H1 (cell line): ENCODE measurements at places on chromosomes 1 and 21. TPM values are rescaled to one million over a fixed set of nuclear protein-coding genes. Genes with fewer than 3 reads are reported as not detected.

- no peak for DNase-seq
These were observed 24.1 kb downstream of the THRAP3 start for GRCh38 chr1:36248250-36248894.

DNA sequence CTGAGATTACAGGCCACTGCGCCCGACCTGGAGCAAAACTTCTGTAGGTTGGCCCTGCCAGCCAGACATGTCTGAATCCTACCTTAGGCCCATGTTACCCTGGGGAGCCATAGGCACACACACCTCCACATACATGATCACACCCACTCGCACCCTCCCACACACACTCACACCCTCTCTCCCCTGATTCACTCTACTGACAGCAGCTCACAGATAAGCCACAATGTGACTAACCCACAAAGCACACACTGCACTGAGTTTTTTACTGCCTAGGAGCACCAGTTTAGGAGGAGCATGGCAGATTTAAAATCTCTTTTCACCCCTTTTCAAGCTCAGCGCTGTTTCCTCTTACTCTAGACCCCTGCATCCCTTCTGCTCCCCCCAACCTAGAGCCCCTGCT lies 41.7 kb downstream of the SLC30A1 start:
- DNase-seq, result no peak

The RXFP4 gene
- 0.09 TPM in 1 of 2 replicates, not detected in the other for polyA plus RNA-seq

The CRABP2 gene
- polyA plus RNA-seq, result 69.2 and 130 TPM in 2 replicates

GRCh38 chr1:21906173-21907078 lies 30.7 kb downstream of the HSPG2 start:
- DNase-seq, result no peak

The TMPRSS3 gene
- 0.38 and 0.75 TPM in 2 replicates for polyA plus RNA-seq

DNA sequence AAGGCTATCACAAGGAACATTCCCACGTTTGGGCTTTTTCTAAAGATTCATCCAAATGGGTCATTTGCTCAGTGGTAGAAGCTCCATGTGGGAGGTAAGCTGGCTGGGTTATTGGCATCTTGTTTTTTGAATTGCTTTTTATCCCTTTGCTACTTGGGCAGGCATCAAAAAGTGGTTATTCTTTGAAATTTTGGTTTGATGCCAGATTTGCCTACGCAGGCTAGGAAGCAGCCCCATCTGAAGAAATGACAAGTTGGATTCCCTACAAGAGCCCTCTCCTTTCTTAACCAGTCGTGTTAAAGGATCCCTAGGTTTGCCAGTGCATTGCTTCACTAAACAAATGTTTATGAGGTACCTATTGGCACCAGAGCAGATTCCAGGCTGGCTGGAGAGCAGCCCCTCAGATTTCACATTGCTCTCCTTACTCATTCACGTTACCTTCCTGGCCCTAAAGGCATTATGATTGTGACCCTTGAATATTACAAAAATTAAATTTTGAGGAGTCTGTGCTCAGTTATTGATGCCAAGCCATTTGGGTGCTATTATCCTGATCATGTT lies 38.8 kb downstream of the ARID1A start:
- no peak for DNase-seq

DNA sequence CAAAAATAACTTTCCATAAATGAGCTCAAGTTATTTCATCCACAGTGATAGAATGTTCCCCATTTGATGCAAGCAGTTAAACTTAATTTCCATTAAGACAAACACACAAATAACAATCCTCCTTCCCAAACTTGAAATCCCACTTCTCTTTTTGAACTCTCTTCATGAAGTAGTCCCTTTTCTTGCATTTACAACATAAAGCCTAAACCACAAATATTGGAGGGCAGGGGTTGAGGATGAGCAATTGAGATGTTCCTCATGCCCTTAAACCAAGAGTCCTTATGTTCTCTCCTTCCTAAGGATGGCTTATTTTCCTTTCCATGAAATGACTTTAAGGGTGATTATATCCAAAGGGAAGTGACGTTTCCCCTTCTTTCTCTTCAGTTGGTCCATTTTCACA lies 228.8 kb downstream of the DISC1 start:
- no peak for DNase-seq

GRCh38 chr1:30512914-30513265 lies 210.5 kb downstream of the MATN1 start:
- no peak for DNase-seq

GRCh38 chr1:184843732-184844495 lies 89.3 kb upstream of the EDEM3 start:
- no peak for DNase-seq

- DNase-seq, result no peak
These were observed 27.7 kb upstream of the HAO2 start for GRCh38 chr1:119340861-119341261.

The ZNF670 gene
- polyA plus RNA-seq, result 1.5 and 2.8 TPM in 2 replicates

DNA sequence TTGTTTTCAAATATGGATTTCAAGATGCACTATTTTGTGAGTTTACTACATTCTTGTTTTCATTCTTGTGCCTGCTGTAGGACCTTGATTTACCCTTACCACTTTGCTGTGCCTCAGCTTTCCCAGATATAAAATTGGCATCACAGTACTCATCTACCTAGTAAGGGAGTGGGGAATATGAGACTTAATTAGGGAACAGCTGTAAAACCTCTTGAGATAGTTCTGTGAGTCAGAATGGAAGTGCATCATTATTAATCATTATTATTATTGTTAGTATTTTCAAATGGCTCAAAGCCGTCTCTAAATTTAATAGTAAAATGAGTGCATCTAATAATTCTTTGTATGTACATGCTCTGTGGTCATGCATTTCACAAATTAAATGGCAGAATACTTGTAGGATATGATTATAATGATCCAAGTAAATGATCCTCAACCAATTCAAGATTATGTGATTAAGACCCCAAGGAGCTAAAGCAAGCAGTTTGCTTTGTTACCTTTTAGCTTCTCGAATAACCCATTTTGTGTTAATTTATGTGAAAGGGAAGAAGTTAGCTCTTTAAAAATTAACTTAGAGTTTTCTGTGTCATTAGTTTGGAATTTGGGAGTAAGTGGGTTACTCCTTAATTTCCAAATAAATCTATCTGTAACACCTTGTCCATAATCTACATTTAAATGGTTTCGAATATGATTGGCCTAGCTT lies 155.4 kb downstream of the NFIA start:
- no peak for DNase-seq

GRCh38 chr1:113976609-113977278 lies 2.5 kb upstream of the OLFML3 start:
- no peak for DNase-seq

The BEND5 gene
- polyA plus RNA-seq, result 3.4 and 3.8 TPM in 2 replicates

DNA sequence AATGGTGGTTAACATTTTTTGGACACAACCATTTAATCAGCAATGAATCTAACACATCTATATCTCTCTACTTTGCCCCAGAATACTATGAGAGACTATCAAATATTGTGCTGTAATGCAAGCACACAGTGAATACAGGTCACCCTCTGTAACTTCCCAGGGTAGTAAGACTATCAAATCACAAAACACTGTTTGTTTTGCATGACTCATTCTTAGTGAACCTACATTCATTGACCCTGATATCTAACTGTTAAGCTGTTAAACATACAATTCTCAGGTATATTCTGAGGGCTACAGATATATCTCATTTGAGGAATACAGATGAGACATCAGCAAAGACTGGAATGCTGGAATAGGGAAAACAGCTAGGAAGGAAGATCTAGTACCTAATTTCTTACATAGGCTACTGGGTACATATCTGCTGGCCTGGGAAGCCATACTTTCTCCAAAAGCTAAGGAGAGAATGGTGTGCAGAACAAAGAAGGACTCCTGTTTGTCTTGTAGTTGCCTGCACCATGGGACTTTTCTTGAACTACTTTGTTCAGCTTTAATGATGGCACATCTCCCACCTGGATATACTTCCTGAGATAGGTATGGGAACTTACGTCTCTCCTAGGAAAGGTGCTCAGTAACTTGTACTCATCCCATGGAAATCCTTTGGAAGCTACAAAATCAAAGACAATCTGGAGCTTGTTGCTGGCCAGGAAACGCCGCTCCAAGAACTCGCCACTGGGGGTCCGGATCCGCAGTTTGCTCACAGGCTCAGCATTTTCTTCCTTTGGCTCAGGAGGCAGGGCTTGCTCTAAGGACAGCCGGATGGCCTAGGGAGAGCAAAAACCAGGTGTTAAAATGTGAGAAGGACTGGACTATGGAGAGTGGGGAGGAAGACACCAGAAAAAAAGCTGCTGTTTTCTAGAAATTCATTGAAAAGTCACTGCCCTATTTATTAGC lies 51.9 kb upstream of the DMRTA2 start:
- peak; percentile 61 for DNase-seq

- no peak for DNase-seq
These were observed 89.5 kb upstream of the KCTD3 start for GRCh38 chr1:215477632-215478031.

GRCh38 chr1:68149110-68149798 lies 83.1 kb downstream of the WLS start:
- no peak for DNase-seq

DNA sequence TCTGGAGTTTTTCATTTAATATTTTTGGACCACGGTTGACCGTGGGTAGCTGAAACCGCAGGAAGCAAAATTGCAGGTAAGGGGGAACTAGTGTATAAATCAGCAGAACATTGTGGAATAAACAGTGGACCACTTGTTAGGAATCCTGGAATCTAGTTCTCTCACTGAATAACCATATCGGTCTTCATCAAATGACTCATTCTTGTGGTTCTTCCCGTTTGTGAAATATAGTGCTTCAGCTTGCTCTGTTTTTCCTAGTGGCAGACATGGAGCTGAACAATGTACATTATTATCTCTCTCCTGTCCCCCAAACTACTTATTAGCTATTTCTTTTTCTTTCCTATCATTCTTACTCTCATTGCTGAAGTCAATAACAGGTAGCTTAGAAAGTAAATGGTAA lies 61.9 kb downstream of the HSPA13 start:
- no peak for DNase-seq

The RAB13 gene
- 65.7 and 70.5 TPM in 2 replicates for polyA plus RNA-seq

The HES3 gene
- polyA plus RNA-seq, result 38.8 and 105 TPM in 2 replicates

The TRIM67 gene
- under 0.01 TPM in 1 of 2 replicates, not detected in the other for polyA plus RNA-seq

- no peak for DNase-seq
These were observed 31.3 kb downstream of the NSL1 start for GRCh38 chr1:212760126-212760823.

GRCh38 chr1:221719987-221720386 lies 21.9 kb downstream of the DUSP10 start:
- no peak for DNase-seq

GRCh38 chr1:30903343-30904034 lies 5.1 kb downstream of the SDC3 start:
- no peak for DNase-seq

DNA sequence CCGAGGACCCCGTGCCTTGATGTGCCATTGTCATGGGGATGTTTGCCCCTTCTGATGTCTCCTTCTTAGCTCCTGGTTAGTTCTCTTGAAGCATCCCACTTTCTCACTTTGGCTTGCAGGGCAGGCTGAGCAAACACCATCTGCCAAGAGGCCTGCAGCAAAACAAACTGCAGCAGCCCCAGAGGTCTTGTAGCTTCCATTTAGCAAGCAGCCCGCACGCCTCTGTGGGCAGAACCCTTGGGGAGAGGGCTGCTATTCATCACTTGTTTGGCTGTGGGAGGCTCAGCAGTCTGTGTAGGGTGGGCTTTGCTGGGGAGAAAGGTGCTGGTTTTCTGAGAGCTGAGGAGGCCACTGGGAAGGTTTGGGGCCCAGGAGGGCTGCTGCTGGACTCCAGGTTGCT lies 56.7 kb downstream of the KCNC4 start:
- DNase-seq, result no peak

The CD48 gene
- polyA plus RNA-seq, result 0.08 TPM in 1 of 2 replicates, not detected in the other

GRCh38 chr1:115976062-115976920 lies at the start of gene SLC22A15:
Gene SLC22A15 (plus strand): TSS chr1:115976513. CDS start chr1:115976628, 115 bp downstream.
- peak; percentile 77 for DNase-seq

The CRYBG2 gene
- polyA plus RNA-seq, result 14.2 and 22.1 TPM in 2 replicates

The GMEB1 gene
- polyA plus RNA-seq, result 10.9 and 13.3 TPM in 2 replicates

- no peak for DNase-seq
These were observed 105.4 kb downstream of the KCTD3 start for GRCh38 chr1:215672482-215672881.

DNA sequence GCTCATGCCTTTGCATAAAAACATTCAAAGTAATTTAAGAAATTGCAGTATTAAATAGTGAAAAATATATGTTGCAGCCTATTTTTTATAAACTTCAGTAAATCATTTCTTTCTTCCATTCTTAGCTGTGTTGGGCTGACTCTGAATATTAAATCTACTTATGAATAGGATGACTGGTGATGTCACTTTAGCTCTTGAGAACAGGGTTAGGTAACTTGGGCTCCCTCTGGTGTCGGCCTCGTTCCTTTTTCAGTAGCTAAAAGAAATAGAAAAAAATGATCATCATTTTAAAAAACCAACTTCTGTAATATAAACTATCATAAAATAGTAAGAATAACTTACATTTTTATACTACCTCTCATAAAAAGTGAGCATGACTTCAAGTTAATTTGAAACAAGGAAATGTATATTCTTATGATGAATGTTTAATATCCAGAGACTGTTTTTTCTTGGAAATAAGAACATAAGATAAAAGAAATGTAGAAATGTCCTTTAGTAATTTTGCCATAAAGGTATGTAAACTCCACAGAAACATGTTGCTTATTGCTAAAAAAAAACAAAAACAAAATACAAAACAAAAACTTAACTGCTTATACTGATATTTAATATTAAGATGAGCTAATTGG lies 26.8 kb upstream of the NCAM2 start:
- DNase-seq, result no peak

The LYPD8 gene
- polyA plus RNA-seq, result not detected in 2 replicates

GRCh38 chr1:172960454-172961208 lies 90.1 kb downstream of the TNFSF18 start:
- DNase-seq, result no peak

The GUCA2B gene
- not detected in 2 replicates for polyA plus RNA-seq

The C1QC gene
- not detected in 2 replicates for polyA plus RNA-seq

DNA sequence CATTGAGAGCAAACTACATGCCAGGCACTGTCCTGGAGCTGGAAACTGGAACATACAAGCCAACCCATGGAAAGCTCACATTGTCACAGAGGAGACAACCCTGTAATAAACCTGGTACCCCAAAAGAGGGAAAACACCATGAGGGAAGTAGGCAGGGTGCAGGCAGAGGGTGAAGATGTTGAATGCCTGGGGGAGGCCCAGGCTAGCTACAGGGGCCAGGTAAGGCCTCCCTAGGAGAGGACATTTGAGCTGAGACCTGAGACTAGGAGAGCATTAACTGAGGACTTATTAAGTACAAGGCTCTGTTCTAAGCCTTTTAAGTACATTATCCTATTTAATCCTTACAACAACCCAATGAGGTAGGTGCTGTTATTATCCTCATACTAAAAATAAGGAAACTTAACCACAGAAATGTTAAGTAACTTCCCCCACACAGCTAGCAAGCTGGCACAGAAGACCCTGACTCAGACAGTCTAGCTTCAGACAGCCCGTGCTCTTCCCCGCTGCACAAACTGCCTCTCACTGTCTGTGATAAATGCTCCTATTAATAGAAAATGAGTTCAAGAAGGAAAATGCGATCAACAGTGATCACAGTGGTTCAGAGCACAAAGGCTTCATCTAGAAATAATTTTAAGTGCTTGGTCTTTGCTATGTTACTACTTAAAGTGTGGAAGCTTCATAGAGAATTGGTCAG lies 41.8 kb downstream of the ZNF281 start:
- no peak for DNase-seq

- DNase-seq, result no peak
These were observed 4.7 kb upstream of the CAPZB start for GRCh38 chr1:19489996-19490395.

- no peak for DNase-seq
These were observed 23.2 kb downstream of the OR13G1 start for GRCh38 chr1:247656221-247656875.
